ENCODE measurements at places on chromosomes 3 and 15.

GRCh38 chr3:169548194-169548593, 115.3 kb downstream of the MECOM start:
- DNase-seq = no peak

DNA sequence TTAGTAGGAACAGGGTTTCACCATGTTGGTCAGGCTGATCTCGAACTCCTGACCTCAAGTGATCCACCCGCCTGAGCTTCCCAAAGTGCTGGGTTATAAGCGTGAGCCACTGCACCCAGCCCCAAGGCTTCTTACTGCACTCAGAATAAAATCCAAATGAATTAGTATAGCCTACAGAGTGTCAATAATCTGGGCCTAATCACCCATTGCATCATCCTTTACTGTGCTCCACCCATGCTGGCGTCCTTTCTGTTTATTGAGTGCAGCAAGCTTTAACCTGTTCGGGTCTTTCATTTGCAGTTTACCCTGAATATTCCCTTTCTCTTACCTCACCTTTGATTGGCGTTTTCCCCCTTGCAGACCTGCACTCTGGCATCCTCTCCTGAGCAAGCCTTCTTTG, 77.7 kb downstream of the CEP63 start:
- peak; percentile 3 for DNase-seq

DNA sequence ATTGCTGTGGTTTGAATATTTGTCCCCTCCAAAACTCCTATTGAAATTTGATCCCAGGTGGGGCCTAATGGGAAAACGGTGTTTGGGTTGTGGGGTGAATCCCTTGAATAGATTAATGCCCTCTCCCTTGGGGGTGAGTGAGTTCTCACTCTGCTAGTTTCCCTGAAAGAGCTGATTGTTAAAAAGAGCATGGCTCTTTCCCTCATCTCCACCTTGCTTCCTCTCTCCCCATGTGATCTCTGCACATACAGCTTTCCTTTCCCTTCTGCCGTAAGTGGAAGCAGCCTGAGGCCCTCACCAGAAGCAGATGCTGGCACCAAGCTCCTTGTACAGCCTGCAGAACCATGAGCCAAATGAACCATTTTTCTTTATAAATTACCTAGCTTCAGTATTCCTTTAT, 394.9 kb upstream of the WNT5A start:
- DNase-seq = peak; percentile 54

DNA sequence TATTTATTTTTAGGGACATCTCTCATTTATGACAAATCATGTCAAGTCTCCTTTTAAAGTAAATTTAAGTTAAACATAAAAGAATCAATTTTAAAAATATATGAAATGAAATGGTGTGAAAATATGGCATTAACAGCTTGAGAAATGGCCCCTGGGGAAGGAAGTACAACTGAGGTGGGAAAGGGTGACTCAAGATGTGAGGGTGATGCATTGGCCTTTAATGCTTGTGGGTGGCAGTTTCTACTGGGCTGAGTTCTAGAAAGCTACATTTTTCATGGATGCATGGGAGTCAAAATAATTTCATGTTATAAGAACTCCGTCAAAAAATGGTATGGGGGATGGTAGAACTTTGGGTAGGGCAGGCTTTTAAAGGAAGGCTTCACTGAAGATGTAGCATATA, 708.8 kb upstream of the CFAP20DC start:
- DNase-seq = no peak

DNA sequence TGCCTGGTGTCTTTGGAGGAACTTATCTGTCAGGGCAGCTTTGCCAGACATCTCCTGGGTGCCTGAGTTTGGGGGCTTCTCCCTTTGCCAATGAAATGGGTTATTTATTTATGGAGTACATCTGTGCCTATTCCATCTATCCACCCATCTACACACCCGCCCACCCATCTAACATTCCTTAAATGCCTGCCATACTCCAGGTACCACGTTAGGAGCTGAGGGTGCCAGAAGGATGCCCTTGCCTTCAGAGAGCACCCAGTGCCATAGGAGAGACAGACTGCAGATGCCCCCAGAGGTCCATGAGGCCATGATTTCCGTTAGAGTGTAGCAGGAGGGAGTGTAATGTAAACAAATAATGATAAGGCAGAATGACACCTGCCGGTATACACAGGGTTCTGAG, 21.8 kb upstream of the KIF23 start:
- no peak for DNase-seq

DNA sequence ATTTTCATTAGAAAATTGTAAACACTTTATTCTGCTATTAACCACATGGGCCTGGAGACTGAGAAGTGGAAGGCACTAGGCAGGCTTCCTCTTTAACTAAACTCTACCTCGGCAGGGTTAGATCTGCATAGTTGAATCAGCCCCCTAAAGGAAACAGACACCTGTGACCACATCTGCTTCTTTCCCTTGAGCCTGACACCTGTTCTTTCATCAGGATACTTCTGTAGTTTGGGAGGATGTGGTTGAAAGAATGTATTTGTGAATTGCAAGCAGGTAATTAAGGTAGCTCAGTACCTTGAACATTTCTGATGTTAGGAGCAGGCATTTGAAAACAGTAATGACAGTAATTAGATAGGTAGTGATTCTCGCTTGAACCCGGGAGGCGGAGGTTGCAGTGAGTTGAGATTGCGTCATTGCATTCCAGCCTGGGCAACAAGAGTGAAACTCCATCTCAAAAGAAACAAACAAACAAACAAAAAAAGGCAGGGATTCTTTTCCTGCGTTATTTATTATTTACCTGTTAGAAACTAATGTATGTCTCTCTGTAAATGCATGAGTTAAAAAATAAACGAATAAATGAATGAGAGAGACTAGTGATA, 468.5 kb downstream of the NLGN1 start:
- no peak for DNase-seq

- no peak for DNase-seq
These were observed 34.9 kb upstream of the NRROS start for GRCh38 chr3:196604548-196604947.

GRCh38 chr3:148847351-148847750, 17.7 kb upstream of the CPA3 start:
- no peak for DNase-seq

DNA sequence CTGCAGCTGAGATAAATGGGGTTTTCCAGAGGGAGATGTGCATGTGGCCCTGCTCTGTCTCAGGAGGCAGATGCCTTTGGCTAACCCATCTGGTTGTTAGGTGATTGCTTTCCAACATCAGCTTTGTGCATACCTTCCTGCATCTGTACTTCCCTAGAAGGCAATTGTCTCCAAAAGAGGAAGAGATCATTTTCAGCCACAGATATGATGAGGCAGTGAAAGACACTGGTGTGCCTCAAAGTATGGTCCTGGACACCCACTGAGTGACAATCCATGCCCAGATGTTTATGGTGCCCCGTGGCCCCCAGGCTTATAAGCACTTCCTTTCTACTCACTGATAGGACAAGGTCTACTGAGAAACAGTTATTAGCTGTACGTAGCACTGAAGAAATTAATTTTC, 117.5 kb upstream of the NR2F2 start:
- no peak for DNase-seq

- no peak for DNase-seq
These were observed 49.3 kb downstream of the TMEM212 start for GRCh38 chr3:171892457-171892856.

DNA sequence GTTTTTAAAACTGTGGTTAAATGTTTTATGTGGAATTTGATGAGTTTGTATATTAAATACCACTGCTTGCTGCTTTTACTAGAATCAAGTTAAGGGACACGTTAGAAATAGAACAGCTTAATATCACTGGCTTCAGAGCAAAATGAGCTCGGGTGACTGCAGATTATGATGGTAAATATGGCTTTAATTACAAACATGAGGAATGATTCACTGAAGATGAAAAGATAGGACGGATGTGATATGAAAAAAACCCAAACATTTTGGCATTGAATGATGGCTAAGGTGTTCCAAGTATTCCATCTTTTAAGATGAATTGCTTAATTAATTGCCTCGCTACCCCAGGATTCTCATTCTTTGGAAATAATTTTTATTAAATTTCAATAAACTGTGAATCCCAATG, 33.7 kb downstream of the SLC24A1 start:
- no peak for DNase-seq

GRCh38 chr3:193023218-193023617, 105.6 kb upstream of the MB21D2 start:
- no peak for DNase-seq
